ENCODE measurements at places on chromosomes 3 and 15.

- DNase-seq: no peak
Observed at GRCh38 chr15:92676561-92676960, 21.0 kb upstream of the FAM174B start.

- DNase-seq: no peak
Observed at GRCh38 chr15:65355173-65355987, 22.4 kb downstream of the IGDCC3 start.

- no peak for DNase-seq
Observed at GRCh38 chr3:41208507-41209220, 9.4 kb downstream of the CTNNB1 start.

DNA sequence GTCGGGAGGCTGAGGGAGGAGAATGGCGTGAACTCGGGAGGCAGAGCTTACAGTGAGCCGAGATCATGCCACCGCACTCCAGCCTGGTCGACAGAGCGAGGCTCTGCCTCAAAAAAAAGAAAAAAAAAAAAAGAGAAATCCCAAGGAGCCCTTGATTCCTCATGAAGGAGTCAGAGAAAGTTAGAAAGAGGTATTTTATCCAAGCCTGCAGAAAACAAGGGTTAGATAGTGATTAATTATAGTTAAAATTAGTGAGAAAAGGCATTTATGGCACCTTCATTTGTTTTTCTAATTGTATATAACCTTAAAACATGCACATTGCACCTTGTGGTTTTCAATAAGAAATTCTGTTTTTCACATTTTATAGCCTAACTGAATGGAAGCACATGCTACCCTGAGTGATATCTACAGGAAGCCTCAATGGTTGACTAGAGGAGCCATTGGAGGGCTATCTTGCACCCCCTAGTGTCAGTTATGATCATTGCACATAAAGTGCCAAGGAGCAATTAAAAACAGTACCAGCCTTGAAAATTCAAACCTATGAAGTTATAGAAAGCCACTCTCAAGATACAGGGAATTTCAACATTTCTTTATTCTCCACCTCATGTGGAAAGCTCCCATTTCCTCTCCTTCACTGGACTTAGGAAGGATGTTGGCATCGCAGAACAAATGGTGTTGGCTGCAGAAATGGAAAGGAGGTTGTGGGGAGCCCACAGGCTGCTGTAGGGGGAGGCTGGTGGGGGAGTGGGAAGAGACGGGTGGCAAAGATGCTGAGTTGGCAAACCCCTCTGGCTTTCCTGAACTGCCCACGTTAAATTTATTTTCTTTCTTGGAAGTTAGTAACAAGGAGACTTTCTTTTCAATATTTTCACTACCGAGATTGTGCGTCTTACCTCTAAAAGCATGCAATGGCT is 48.5 kb downstream of the ITGA11 start:
- DNase-seq: no peak

All from muscle of back (tissue), 13 donors.